Cortex of kidney (tissue), 1 donor: ENCODE measurements at places on chromosomes 13 and 19.

DNA sequence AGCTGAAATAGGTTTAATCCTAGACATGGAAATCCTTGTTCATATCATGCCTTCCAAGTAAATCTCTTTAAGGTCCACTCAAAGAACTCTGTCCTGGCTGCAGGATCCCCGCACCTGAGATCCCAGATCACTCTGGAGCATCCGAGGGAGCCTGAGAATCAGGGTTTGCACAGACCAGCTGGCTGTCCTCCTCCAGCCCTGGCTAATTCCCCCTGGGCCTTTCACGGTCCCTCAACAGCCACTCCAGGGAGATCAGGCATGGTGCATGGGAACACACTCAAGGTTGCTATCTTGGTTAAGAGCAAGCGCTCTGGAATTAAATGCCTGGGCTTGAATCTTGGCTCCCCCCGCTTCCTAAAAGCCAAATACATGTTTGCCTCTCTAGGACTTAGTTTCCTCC is 130.8 kb downstream of the IRS2 start:
- DNase-seq = no peak

GRCh38 chr19:51754109-51754508 is 2.4 kb upstream of the FPR1 start:
- DNase-seq = no peak

GRCh38 chr19:53254411-53255341 is at the start of gene ZNF677:
Gene ZNF677 (minus strand): TSS chr19:53254873. CDS start chr19:53251550, 3,323 bp downstream.
- DNase-seq = no peak

DNA sequence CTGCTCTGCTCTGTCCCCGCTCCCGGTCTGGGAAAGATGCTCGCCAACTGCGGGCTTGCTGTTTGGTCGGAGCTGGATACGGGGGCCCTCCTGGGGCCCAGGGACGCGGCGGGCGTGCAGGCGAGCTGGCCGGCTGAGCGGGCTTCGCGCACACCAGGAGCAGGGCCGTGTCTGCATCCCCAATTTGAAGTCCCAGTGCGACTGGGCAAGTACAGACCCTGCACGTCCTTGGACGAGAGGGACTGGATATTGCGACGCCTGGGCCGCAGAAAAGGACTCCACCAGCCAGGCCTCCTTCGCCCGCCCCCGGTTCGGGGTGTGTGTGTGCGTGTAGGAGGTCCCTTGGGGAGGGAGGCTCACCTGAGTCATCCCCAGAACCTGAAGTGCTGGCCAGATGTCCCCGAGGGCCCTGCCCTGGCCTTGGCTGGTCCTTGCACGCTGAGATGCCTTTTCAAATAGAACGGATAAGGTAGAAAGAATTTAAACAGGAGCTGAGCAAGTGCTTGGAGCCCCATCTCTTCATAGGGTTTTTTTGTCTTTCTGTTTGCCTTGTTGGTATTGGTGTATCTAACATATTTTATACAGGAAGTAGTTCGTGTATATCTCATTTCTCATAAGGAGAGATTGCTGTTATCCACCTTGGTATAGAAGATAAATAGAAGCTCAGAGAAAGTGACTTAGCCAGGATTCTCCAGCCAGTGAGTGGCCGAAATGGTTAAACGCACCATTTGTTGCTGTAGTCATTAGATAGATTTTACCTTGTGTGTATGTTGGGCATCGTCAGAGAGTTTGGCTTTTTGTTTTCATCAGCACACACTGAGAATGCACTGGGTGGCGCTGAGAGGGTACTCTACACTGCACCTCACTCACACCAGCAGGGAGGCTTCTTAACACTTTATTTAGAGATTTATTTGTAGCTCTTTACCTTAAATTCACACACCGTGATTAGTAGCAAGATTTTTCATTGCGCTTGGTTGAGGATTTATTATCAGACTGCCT is 1.1 kb downstream of the NAXD start:
- no peak for DNase-seq
